NCI-H446 treated with DMSO at 0.1 percent for 48 hours (cell line): ENCODE measurements at places on chromosomes 3 and 15.
A peak's percentile ranks its signal among the peaks of the same experiment; 100 is the strongest.

- no peak for DNase-seq
Measured at GRCh38 chr3:41267975-41268640, 68.8 kb downstream of the CTNNB1 start.

- DNase-seq: peak; percentile 42
Measured at GRCh38 chr3:173945806-173946205, 548.3 kb downstream of the NLGN1 start.

DNA sequence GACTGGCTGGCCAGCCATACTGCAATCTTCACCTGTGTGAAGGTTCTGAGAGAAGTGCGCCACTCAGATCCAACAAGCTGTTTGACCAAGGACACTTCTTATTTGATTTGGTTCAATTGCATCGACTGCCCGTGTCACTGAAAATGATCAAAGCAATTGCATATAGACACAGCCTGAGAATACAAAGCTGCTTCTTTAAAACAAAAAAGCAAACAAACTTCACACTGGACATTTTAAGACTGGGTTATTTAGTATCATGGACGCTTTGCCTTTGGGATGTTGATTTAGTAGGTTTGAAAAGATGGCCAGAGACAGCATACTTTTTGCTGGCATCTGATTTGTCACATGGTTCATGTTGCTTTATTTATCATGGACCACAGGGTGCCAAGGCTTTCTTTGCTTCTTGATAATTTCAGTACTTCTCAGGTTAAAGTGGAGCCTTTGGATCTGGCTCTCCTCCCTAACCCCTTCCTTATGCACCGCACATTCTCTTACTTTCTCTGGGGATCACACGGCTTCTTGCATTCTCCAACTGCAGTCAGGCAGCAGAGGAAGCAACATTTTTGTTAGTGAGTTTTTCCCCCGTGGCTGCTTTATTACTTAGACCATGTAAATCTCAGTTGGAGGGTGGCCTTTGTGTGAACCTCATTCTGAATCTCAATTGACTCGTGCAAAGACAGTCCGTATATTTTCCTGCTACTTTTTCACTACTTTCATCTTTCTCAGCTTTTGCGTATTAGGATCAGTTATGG is 151.0 kb downstream of the CD47 start:
- no peak for DNase-seq

- DNase-seq: no peak
Measured at GRCh38 chr3:130377960-130378676, 32.6 kb downstream of the COL6A5 start.

- DNase-seq: no peak
Measured at GRCh38 chr15:24772686-24773373, 97.3 kb downstream of the NPAP1 start.

DNA sequence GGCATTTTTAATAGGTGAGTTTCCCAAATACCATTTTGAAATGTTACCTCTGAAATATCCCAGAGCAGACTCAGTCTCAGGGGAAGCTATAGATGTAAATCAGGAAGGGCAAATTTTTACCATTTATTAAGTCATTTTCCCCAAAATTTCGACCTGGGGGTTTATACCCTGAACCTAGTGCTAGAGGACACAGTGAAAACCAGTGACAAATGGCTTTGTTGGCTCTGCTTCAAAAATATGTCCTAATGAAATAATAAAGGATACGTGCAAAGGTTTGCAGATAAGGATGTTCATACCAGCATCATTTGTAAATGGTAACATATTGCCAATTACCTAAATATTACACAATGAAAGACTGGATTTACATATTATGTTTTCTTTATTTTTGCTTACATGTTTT is 546.7 kb upstream of the ADAMTS9 start:
- DNase-seq: no peak

- no peak for DNase-seq
Measured at GRCh38 chr15:51550841-51551240, 71.7 kb downstream of the DMXL2 start.

DNA sequence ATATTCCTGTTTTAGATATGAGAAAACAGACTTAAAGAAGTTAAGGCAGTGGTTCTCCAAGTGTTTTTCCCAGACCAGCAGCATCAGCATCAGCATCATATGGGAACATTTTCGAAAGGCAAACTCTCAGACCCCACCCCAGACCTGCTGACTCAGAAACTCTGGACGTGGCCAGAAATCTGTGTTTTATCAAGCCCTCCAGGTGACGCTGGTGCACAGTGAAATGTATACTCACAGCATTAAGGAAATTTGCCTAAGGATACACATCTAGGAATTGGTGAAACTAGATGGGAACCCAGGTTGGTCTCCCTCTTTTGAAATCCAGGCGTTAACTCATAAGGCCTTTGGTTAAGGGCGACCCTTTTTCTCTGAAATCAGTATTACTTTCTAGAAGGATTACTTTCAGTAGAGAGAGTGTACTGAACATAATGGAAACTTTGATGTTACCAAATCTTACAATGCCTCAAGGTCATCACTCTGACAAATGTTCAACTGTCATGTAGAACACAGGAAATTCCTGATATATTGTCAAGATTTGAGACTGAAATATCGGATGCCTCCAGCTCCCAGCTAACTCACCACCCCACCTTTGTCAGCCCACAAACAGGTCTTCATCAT is 910.2 kb downstream of the ROBO1 start:
- DNase-seq: no peak

DNA sequence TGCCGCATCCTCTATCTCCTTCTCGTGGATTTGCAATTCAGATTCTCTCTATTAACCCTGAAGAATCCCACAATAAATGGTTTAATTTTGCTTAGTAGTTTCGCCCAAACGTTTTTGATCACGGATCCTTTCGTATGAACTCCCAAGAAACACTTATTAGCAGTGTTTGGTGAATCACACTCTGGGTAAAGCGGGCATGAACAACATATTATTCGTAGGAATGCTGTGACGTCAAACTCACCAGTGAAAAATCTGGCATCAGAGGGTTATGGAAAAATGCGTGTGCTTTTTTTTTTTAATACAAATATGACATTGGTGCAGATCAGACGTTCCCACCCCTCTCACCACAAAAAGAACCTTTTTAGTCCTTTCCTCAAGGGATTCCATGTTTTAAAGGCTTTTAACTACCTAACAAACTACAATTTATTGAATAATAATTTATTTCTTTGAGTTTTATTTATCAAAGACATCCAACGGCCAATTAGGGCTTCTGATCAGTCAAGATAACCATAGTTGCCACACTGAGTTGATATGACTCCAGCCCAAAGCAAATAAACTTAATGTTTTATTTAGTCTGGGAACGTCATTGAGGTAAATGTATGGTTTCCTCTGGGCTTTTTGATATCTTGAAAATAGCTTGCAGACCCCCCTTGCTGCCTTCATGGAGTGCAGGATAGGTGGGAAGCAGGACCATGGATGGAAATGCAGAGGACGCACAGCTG is 45.5 kb upstream of the CGNL1 start:
- DNase-seq: no peak

DNA sequence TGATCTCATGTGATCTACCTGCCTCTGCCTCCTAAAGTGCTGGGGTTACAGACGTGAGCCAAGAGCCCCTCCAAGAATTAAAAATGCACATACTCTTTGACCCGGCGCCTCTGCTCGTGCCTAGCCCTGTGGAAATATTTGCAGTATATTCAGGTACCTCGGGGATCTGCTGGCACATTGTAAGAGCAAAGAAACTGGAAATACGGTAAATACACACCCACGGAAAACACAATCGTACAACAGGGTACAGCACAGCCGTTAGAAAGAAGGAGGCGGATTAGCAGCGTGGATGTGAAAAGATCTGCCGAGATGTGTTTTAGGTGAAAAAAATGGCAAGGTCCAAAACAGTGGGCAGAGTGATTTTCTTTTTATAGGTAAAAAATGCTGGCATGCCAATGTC is 6.1 kb upstream of the HDAC11 start:
- no peak for DNase-seq

DNA sequence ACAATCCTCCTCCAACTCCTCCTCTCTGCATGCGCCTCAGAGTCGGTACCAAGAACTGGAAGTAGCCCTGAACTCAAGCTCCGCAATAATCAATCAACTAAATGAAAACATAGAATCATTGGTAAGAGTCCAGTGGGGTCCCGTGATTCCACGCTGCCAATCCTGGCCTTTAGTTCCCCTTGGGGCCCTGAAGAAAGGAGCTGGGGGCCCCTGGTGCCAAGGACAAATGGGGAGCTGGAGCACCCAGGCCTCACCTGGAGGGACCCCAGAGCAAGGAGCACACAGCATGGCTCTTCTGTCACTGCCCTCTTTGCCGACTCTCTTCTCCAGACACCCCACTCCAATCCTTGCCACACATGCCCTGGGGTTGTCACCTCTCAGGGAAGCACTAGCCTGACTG is 80.3 kb downstream of the ADAMTS7 start:
- no peak for DNase-seq

DNA sequence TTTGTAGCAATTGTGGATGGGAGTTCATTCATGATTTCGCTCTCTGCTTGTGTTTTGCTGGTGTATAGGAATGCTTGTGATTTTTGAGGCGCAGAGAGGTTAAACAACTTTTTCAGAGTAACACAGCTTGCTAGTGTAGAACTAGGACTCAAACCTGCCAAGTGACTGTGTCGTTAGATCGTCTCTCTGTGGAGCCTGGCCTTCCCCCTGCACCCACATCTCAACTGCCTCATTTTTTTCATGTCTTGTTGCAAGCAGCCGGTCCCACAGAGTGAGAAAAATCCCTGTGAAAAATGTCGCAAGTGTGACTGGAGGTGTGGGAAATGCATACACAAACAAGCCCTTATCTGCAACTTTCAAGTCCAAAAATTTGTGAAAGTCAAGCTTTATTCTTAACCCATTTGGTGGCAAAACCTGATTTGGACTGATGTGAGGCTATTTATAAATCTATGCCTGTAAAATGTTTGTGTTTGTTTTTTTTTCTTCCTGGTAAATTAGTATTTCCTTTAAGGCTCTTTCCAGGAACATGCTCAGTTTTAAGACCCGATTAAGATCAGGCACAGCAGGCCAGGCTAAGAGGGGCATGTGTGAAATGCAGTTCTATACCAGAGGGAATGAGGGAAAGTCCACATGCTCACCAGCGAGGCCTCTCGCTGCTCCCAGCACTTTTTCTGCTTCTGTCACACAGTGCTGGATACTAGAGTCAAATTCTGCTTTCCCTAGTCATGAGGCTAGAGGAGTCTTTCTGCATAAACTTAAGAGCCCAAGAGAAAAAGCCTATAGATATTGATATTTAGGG is 25.8 kb downstream of the ST6GAL1 start:
- no peak for DNase-seq

DNA sequence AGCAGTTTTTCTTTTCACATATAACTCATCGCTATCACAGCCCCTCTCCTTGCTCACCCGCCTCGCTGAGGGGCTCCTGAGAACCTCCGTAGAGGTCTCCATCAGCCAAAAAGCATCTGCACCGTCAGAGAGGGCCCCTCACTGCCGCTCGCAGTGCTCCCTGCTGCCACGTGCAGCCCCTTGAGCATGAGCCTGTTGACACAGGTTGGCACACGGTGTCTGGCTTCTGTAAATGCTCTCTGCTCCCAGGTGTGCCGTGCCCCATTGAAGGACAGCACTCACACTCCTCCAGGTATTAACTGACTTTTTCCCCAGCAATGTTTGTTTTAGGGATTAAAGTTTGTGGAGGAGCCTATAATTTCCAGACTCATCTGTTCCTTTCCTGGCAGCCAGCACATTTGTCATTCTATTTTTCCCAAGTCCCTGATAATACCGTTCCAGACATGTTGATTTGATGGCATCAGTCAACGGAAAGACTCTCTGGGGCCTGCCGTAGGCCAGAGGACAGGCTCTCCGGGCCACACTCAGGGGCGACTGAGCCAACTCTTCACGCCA is 2.1 kb upstream of the FURIN start:
- DNase-seq: no peak

- DNase-seq: no peak
Measured at GRCh38 chr3:39103324-39103693, 4.1 kb downstream of the GORASP1 start.

- DNase-seq: no peak
Measured at GRCh38 chr3:12901623-12902045, 60.3 kb upstream of the RPL32 start.

DNA sequence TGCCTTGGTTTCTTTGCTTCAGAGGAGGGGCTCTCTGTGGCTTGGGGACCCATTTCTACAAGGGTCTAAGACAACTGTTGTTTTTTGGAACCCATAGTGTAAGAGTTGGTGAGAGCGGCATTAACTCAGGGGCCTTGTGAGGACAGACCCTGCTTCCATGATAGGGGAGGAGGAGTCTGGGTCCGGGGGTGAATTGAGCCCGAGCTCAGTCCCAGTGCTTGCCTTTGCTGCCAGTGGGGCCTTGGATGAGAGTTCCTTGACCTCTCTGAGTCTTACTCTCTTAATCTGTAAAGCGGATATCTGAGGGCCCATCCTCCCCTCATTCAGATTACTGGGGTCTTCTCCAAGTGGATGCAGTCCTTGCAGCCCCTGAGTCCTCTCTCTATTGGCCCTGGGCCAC is 74.2 kb downstream of the EEFSEC start:
- DNase-seq: no peak

- no peak for DNase-seq
Measured at GRCh38 chr3:94778814-94779494, 716.1 kb downstream of the NSUN3 start.

DNA sequence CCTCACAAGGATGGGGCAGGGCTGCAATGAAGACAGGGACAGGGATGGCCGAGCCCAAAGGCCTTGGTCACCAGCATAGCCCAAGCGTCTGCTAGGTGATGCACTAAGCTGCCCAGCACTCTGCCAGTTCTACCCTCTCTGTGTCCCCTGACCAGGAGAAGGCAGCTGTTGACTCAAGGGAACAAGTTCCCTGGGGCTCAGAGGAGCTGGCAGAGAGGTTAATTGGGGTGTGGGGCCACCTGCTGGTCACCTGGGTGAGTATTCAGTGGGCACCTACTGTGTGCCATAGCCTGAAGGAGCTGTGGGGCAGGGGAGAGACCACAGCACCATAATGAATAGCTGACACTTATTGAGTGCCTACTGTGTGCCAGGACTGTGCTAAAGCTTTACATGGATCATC is 22.0 kb upstream of the DOCK3 start:
- no peak for DNase-seq

DNA sequence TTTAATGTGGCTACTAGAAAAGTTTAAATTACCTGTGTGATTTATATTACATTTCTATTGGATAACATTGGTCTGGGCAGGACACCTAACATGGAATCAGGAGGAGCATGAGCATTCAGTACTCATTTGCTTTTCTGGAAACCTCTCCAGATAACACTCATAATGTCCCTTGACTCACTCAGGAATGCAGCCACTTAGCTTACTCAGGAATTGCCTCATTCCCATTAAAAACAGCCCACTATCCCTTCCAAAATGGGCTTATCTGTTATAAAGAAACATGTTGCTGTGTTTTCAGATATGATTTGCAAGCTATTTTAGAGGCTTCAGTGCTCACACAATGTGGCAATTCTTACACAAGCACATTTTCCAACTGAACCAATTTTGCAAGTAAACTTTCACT is 17.1 kb downstream of the GBE1 start:
- no peak for DNase-seq

GRCh38 chr15:34056911-34057310 is 17.9 kb upstream of the AVEN start:
- no peak for DNase-seq
